ENCODE measurements at places on chromosomes 1 and 21.

GRCh38 chr1:87905651-87906050 is 577.0 kb downstream of the LMO4 start:
- no peak for DNase-seq

- DNase-seq: no peak
Observed at GRCh38 chr1:155975375-155976061, 2.8 kb downstream of the ARHGEF2 start.

DNA sequence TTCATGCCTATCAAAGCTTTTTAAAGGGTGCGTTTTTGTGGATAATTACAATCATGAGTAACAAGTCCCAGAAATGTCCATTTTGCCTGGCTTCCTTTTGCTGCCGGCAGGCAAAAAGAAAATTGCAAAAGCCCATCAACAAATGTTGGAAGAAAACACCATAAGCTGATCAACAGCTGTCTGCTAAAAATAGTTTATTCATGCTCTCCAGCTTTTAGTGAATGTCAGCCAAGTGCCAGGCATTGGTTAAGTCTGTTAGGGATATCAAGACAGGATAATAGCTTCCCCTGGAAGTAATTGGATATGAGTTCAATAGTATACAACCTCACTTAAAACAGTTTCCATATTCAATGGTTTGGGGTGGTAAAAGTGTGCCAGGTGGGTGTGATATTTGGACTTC is 13.6 kb upstream of the AGMAT start:
- DNase-seq: no peak

GRCh38 chr1:153578936-153579335 is 13.3 kb upstream of the S100A2 start:
- DNase-seq: no peak

DNA sequence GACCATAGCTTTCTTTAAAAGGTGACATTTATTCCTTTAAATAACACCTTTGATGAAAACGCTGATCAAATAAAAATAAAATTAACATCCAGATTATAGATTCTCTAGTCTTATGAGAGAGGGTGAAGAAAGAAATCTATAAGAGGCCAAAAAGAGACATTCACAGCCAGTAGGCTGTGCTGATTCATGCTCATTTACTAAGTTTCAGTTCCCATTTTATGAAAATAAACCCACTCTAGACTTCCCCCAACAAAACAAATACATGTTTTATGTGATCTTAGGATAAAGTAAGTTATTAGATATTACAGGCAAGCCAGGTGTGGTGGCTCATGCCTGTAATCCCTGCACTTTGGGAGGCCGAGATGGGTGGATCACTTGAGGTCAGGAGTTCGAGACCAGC is 21.1 kb downstream of the ESRRG start:
- DNase-seq: no peak

DNA sequence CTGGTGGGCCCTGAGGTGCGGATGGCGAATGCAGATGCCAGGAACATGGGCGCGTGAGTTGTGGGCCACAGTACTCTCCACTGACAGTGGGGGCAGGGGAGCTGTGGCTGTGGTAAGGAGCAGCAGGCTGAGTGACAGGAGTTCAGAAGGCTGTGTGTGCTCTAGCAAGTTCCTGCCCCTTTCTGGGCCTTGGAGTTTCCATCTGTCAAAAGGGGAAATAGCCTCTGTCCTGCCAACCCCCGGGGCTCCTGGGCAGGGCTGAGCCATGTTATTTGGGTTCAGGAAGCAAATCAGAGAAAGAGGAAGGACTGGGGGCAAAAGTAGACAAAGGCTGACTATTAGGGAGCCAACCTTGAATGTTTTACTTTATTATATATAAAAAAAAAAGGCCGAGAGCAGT is 19.5 kb upstream of the MFN2 start:
- no peak for DNase-seq

GRCh38 chr1:222339376-222339947 is 208.4 kb downstream of the HHIPL2 start:
- no peak for DNase-seq

Data from NCI-H2081 (cell line).